Mesothelial cell of epicardium (in vitro differentiated cells): ENCODE measurements at places on chromosomes 4 and X. TPM values are rescaled to one million over a fixed set of nuclear protein-coding genes. Genes with fewer than 3 reads are reported as not detected.

DNA sequence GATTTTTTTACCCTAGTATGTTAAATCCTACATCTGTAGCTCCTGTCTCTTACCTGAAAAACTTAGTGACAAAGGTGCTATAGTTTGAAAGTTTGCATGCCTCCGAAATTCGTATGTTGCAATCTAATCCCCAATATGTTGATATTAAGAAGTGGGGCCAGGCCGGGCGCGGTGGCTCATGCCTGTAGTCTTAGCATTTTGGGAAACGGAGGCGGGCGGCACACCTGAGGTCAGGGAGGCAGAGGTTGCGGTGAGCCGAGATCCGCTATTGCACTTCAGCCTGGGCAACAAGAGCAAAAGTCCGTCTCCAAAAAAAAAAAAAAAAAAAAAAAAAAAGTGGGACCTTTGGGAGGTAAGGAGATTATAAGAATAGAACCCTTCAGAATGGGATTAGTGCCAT is 471.3 kb upstream of the TECRL start:
- DNase-seq: no peak

DNA sequence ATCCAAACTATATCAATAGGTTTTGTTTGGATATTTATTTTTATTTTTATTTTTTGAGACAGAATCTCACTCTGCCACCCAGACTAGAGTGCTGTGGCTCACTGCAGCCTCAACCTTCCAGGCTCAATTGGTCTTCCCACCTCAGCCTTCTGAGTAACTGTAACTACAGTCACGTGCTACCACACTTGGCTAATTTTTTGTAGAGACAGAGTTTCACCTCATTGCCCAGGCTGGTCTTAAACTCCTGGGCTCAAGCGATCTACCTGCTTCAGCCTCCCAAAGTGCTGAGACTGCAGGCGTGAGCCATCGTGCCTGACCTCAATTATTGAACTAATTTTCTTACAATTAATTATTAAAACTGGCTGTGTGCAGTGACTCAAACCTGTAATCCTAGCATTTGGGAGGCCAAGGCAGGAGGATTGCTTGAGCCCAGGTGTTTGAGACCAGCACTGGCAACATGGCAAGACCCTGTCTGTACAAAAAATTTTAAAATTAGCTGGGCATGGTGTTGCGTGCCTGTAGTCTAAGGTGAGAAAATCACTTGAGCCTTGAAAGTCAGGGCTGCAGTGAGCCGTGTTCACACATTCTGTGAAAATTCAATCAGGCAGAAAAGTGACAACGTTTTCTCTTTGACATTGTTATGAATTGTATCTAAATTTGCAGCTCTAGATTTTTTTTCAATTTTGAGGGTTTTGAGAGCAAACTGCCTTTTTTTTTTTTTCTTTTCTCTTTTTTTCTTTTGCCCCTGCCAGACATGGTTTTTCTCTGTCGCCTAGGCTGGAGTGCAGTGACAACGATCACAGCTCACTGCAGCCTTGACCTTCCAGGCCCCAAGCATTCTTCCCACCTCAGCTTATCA is 66.0 kb downstream of the UBE2K start:
- no peak for DNase-seq

DNA sequence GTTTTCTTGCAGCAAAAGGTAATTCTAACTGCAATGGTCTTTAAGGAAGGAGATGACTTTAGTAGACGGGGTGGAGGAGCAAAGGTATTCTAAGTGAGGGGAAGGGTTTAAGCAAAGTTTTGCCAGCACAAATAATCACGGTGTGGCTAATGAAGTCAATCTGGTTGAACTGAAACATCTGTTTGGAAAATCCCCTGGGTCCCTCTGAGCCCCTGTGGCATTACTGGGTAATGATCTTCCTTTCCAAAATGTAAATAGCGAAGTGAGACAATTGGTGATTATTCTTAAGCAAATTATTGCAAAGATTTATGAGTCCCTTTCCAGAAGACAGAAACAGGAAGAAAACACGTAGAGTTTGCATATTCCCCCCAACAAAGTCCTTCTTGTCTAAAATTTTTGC is 47.2 kb downstream of the FGFBP1 start:
- no peak for DNase-seq

GRCh38 chrX:128650326-128650725 is 598.1 kb upstream of the ACTRT1 start:
- no peak for DNase-seq

GRCh38 chrX:20042221-20042620 is 51.4 kb upstream of the BCLAF3 start:
- DNase-seq: no peak

- DNase-seq: no peak
Measured at GRCh38 chrX:11558972-11559371, 106.7 kb downstream of the ARHGAP6 start.

The GPR119 gene
- total RNA-seq: not detected in 3 replicates

- no peak for DNase-seq
Measured at GRCh38 chr4:184898793-184899192, 73.0 kb upstream of the ACSL1 start.

DNA sequence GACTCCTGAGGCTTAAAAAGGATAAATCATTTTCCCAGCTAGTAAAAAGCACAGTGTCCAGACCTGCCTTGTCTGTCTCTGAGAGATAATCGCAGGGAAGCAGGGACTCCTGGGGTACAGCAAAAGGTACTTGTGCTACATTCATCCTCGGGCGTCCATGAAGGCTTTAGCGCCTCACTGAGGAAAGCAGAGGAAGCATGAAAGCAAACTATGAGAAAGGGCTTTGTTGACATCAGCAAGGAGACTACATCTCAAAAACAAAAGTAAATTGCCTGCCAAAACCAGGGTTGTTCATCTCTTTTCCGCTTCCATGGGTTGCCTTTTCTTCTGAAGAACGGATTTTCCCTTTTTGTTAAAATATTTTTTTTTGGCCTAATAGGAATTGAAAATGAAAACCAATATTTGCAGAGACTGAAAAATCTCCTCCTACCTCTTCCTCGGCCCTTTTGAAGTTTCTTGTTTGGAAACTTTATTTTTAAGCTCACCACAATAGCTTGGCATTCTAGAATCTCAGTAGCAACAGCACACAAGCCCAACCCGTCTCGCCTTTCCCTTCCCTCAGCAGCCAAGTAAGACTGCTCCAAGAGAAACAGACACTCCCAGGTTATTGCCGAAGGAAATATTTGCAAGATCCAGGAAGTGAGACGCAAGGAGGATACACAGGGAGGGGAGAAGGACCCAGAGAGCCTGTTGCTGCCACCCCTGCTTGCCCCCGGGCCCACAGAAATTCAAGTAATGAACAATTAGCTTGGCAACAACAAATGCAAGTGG is 148.3 kb upstream of the DGKK start:
- DNase-seq: no peak

DNA sequence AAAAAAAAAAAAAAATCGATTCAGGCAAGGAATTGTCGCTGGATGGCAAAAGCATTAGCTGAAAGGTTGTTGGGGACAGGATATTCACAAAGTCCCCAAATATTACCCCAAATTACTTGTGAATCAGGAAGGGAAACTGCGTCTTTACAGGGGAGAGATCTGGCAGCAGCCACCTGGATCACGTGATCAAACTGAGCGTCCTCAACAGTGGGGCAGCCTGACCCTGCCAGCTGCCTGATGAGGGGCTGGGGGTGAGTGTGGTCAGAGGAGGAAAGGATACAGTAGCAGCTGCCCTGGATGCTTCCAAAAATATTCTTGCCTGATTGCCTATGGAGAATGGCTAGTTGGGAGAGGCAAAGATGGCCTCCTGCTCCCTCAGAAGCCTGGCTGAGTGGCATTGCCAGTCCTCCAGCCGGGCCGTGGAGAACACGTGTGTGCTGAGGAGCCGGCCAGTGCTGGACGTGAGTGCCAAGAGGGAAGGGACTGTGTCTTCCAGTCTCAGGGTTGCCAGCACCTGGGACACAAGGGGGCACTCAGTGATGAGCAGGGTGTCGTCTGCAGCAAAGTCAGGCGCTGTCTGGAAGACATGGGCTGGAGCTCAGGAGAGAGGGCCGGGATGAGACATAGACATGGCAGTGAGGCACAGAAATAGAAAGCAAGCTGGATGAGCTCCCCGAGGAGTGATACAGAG is 3.0 kb upstream of the LAGE3 start:
- DNase-seq: no peak

GRCh38 chr4:38670109-38670901 is 6.3 kb downstream of the KLF3 start:
- no peak for DNase-seq

- DNase-seq: no peak
Measured at GRCh38 chr4:78150543-78150864, 93.4 kb downstream of the FRAS1 start.

DNA sequence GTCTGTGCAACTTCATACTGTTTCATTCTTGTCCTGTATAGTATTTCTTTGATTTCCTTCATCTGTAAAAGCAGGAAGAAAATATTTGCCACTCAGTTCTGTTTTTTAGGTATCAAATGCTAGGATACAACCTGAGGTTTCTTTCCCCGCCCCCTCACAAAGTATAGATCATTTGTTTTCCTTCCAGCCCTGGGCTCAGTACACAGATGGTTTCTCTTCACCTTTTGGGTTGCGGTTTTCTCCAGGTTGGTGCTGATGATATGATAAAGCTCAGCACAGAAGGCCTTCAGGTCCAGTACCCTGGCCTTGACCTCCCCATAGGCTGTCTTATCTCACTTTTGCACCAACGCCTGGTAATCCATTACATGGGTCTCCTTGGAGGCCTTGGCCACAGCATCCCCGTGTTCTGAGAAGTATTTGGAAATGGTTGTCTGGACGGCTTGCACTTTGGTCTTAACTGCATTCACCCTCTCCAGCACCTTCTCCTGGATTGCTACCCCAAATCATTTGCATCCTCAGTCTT is 35.2 kb downstream of the PTTG2 start:
- DNase-seq: no peak

DNA sequence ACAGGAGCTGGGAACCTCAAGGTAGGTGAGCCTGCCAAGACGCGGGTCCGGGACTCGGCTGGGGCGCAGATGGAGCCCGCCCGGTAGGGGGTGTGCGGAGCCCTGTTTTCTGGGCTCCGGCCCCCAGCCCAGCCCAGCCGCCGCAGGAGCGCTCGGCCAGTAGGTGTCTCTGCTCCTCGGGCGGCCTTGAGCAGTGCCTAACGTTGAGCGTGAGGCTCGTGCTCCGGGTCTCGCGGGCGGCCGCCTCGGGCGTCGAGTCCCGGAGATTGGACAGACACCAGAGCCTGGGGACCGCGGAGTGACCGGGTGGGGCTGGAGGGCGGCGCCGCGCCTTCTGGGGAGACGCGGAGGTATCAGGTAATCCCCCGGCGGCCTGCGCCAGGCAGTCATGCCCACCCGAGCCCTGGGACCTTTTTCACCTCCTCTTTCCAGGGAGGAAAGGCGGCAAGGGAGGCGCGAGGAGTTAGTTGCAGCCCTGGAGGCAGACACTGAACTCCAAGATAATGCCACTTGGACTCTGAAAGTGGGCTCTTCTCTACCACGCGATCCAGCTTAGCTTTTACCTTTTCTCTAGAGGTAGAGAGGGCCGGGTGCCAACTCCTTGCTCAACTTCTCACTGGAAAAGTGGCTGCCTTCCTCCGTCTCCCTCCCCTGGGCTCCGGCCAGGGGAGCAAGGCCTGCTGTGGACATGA is 14.5 kb upstream of the FGG start:
- DNase-seq: peak; percentile 78

- DNase-seq: no peak
Measured at GRCh38 chrX:148269513-148269912, 230.9 kb upstream of the AFF2 start.

The CCSER1 gene
- total RNA-seq: 5.3 to 7.2 TPM (median 6.3 TPM) in 3 replicates

The DUSP21 gene
- not detected in 3 replicates for total RNA-seq

GRCh38 chrX:122168241-122168640 is 1015.8 kb upstream of the GRIA3 start:
- DNase-seq: no peak

The ATP2B3 gene
- 0.82 to 0.99 TPM (median 0.83 TPM) in 3 replicates for total RNA-seq

- no peak for DNase-seq
Measured at GRCh38 chr4:177380730-177381287, 61.4 kb downstream of the AGA start.

DNA sequence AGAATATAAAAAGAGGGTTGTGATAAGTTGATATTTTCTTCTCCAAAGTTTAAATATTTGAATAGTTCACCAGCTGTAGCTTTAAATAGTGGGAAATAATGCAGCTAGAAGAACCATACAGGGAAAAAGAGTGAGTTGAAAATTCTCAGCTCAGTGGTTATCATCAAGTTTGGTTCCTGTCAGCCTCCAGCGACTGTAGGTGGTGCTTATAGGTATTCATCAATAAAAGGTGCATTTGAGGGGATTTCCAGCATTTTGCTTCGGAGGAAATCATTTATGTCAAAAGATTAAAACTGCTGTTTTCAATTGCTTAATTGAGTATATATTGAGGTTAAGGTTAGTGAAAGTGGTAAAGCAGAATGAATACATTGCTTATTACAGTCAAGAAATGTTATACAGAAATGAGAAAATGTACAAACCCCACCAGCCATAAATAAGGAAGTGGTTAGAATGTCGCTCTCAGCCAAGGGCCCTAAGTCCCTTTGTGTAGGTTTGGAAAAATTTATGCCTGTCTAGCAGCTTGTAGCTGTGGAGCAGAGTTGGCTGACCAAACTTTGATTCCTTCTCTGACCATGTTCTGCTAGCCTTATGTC is 532.9 kb upstream of the FTHL17 start:
- DNase-seq: no peak

The MAGEB6 gene
- total RNA-seq: not detected in 3 replicates

DNA sequence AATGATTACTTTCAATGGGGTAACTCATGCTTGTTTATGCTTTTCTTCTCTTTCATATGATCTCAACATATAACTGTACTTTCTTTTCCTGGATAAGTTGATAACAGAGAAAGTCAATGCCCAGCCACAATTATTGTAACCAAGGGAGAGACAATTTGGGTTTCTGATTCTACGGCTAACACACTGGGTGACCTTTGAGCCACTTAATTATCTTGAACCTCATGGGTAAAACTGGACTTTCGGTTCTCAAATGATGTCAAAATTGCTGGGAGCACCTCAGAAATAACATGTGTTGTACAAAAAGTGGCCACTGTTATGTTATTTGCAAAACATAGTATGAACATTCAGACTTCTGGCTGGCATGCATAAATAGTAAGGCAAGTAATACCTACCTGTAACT is 79.6 kb upstream of the MCF2 start:
- DNase-seq: no peak

The DCAF12L1 gene
- total RNA-seq: 0.07 to 0.22 TPM (median 0.11 TPM) in 3 replicates

DNA sequence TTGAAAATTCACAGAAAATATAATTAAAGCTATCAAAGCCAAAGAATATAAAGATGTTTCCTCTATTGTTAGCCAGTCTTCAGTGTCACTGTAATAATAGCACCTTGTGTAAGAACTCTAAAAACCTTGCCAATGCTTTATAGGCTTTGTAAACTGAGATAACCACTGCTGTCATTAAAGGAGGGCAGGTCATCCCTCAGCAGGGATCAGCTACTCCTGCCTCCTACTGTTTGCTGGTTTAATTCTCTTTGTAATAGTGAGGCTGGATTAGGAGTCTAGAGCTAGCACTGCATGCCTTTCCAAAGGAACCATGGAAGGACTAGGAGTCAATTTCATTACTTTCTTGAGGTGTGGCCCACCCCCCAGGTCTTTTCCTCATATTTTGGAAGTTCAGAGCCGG is 46.2 kb downstream of the FHIP1A start:
- no peak for DNase-seq

The NALF2 gene
- total RNA-seq: 0.05 to 0.11 TPM in 2 of 3 replicates, not detected in the other
